Progenitor cell of endocrine pancreas (in vitro differentiated cells): ENCODE measurements at places on chromosomes 11 and 22.

DNA sequence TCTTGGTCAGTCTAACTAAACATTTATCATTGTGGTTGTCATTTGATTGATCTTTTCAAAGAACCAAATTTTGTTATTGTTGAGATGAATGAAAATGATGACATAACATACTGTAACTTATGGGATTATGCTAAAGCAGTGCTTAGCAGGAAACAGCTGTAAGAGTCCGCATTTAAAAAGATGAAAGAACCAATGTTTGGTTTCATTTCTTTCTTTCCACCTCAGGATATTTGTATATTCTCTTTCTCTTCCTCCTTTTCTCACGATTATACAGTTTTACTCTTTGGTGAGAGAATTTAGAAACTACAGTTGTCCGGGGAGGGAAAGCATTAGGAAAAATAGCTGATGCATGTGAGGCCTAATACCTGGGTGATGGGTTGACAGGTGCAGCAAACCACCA is 23.1 kb downstream of the PIH1D2 start:
- no peak for DNase-seq

DNA sequence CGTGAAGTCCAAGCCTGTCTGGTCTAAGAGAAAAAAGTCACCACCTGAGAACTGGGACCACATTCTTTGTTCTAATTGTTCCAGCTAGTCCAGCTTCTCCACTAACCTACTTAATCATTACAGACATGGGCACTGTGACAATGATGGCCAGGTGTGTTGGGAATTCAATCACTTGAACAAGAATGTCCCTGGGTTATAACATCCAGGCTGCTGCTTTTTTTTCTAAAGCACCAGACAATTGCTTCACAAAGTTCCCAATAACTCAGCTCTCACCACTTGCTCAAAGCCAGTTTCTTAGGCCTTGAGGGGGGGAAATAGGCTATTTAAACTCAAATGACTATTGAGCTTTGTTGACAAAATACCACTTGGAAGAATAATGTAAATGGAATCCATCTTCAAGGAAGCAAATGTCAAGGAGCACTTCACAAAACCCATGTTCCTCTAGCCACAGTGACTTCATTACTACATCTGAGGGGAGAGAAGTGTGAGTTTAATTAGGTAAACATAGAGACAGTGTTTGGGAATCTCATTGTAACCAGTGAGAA is 80.3 kb downstream of the ME3 start:
- no peak for DNase-seq

DNA sequence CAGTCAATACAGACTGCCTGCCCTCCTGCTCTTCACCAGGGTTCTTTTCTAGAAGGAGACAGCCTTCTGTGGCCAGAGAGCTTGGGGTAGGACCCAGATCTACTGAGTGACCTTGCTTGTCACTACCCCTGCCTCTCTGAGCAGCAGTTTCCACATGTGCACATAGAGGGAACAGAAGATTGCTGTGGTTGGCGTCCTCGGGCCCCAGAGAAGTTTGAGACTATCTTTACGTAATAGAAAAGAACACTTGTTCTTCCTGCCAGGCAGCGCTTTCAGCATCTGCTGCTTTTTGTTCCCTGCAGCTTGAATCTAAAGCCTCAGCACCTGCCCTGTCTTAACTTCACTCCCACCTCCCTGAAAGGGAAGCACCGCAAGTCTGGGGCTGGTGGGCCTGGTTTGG is 1.9 kb upstream of the FKBP2 start:
- no peak for DNase-seq

GRCh38 chr11:99098258-99098657 is 77.5 kb downstream of the CNTN5 start:
- no peak for DNase-seq

DNA sequence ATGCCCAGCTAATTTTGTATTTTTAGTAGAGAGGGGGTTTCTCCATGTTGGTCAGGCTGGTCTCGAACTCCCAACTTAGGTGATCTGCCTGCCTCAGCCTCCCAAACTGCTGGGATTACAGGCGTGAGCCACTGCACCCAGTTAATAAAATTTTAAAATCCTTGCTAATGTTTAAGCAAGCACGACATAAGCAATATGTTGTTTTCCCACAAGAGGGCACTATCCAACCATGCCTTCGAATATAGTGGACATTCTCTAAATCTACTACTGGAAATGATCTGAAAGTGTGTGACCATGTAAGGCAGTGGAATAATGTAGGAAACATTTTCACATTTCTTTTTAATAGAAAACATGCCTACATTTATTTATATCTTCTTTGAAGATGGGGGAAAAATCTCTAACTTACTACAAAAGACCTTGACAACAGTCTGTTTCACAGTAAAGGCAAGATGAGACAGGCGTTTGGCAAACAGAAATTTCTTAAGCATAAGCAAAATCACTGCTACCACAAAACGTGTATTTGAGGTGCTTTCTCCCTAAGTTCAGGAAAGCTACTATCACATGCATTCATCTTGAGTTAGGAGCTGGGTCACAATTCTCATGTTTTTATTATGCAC is 38.2 kb downstream of the PITPNB start:
- DNase-seq, result no peak

DNA sequence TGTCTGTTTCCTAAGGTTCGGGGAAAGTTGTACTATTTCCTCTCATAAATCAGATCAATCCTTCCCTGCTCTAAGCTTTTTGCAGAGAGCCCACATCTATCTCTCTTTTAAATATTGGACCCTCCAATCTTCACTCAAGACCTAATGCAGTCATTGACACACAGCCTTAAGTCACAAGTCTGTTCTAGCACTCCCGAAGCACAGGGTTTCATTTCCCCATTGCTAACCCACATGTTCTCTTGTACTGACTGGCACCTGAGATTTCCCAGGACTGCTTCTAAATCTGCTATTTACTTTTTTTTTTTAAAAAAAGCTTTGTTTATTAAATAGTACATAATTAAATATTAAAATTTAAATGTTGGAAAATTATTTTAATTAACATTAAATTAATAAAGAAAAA is 674.7 kb downstream of the TBC1D22A start:
- no peak for DNase-seq

DNA sequence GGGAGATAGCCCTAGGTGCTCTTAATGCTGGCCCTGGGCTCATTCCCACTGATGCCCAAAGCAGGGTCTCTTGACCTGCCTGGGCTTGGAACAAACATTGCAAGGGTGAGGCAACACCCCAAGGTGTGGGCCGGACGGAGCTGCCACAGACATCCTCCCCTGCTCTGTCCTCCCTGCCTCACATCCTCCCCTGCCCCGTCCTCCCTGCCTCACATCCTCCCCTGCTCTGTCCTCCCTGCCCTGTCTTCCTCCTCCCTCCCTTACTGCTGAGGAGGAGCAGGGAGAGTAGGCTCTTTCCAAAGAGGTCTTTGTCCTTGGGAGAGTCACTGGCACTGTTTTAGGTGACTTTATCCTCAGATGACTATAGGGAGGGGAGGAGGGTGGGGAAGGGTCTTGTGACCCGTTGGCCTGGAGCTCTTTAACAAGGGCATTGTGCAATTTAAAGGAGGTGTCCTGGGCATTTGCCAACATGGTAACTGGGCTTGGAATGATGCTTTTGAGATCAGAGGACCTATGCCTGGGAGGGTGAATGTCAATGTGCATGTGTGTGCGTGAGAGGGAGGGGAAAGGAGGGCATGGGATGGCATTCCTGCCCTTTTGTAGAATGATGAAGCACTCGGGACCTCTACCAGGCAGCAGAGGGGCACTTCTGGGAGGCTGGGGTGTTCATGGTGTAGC is 700 bp downstream of the FAM180B start:
- DNase-seq, result no peak

DNA sequence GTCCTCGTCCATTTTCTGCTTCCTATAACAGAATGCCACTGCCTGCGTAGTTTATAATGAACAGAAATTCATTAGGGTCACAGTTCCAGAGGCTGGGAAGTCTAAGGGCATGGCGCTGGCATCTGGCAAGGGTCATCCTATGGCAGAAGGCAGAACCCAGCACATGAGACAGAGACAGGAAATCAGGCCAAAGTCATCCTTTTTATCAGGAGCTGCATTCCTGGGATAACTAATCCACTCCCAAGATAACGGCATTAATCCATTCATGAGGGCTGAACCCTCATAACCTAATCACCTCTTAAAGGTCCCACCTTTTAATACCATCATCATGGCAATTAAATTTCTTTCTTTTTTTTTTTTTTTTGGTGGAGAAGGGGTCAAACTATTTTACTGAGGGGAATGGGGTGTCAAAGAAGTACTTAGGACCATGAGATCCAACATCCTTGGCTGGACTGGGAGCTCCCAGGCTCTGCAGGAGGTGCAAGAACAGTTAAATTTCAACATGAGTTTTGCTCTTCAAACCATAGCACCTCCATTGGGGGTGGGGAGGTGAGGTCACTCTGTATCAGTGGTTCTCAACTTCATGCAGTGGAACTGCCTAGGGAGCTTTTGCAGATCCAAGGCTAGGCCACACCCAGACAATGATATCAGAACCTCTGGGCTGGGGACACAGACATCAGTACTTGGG is 4.4 kb downstream of the TMEM109 start:
- no peak for DNase-seq

GRCh38 chr11:128693416-128693712 is 508 bp upstream of the FLI1 start:
- no peak for DNase-seq

DNA sequence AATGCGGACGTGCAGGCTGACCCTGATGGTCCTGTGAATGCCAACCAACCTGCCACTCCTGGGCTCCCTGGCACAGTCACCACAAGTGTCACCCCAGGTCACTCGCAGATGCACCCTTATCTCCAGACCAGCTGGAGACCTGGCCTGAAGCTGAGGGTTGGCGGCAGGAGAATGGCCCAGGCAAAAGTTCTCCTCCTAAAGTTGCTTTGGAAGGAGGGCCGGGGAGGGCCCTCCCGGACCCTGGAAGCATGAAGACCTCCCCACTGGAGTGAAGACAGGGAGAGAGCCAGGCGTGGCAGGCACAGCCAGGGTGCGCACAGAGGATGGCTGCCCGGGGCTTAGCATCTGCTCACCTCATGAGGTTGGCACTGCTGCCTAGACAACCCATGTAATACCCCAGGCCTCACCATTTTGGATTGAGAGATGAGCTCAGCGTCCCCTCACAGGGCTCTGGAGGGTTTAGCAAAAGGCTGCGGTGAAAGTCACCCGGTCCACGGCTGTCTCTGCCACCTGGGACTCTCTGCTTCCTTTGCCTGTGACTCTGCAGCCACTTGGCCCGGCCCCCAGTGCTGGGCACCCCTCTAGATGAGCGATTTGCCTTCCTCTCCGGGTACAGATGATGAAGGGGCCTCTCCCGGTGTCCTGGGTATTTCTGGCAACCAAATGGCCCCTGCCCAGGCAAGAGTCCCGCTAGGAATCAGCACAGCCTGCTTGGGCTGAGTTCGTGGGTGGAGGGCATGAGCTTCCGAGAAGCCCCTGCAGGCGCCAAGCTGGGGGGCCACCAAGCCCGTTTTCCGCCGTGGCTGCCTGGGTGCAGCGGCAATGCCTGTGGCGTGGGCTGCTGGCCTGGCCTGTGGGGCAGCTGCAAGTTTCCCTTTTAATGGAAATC is 48.3 kb upstream of the SEPTIN5 start:
- DNase-seq, result no peak

DNA sequence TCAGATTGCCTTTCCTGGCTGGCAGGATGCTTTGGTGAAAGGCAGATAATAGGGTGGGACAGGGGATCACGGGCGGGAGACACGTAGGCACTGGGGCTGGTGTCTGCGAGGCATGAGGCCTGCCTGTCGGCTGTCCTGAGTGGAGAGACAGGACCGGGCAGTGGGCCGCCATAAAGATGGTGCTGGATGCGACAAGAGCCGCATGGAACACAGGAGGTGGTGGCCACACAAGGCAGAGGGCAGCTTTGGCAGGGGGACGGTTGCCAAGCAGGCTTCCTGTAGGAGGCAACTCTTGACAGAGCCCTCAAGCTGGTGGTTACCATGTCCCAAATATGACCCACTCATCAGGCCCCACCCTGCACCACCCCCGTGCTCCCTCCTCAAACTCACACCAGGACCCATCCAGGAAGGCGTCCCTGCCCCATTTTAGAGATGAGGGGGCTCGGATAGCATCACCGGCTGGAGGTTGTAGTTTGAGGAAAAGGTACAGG is 4.9 kb upstream of the PPARA start:
- DNase-seq, result no peak

GRCh38 chr22:49344656-49345055 is 483.0 kb downstream of the BRD1 start:
- no peak for DNase-seq

- no peak for DNase-seq
Measured at GRCh38 chr11:6694229-6694535, 11.0 kb upstream of the MRPL17 start.

DNA sequence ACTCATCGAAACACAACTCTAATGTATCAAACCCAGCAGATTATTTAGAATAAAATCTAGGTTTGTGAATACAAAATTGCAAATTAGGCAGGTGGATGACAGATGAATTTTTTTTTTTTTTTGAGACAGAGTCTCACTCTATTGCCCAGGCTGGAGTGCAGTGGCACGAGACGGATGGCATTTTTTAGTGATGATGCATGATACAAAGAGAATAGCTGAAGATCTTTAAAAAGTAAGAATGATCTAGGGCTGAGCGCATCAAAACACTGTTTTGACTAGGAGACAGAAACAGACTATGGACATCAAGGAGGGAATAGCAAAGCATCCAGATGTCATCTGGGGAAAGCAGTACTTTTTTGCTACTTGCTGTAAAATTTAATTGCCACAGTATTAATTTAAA is 63.8 kb downstream of the IMMP1L start:
- DNase-seq, result no peak

DNA sequence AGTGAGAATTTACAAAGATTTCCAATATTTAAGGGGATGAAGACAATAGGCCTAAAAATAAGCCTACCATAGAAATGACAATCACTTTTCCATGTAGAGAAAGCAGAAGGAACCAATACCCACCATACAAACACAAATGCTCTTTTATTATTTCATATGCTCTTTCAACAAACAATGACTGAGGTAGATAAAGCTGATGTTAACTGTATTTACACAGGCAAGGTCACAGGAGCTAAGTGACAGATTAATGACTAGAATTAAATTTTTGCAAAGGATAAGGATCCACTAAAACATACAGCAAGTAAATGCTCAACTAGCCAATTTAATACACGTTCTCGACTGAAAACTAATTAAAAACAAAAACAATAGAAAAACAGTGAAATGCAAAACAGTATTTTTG is 34.2 kb downstream of the PICALM start:
- DNase-seq, result no peak

GRCh38 chr11:96614846-96615245 is 225.0 kb downstream of the JRKL start:
- no peak for DNase-seq

GRCh38 chr22:33325232-33326004 is 267.2 kb upstream of the SYN3 start:
- DNase-seq, result no peak
